ENCODE measurements at places on chromosomes 3 and 15. TPM values are rescaled to one million over a fixed set of nuclear protein-coding genes. Genes with fewer than 3 reads are reported as not detected.

GABRB3 gene
- 2.7 TPM for total RNA-seq

SFMBT1 gene
- 7.5 TPM for total RNA-seq

MYO9A gene
- total RNA-seq: 55.9 TPM

MCF2L2 gene
- 0.66 TPM for total RNA-seq

TLR9 gene
- under 0.01 TPM for total RNA-seq

ACOX2 gene
- total RNA-seq: 10.2 TPM

SOX14 gene
- not detected for total RNA-seq

MAP6D1 gene
- total RNA-seq: 2.5 TPM

FAM81A gene
- total RNA-seq: 0.66 TPM

SLC38A3 gene
- not detected for total RNA-seq

ZNF774 gene
- total RNA-seq: 1.1 TPM

SLC7A14 gene
- 0.44 TPM for total RNA-seq

GOLGA6L9 gene
- total RNA-seq: 1.8 TPM

RAB6B gene
- 0.22 TPM for total RNA-seq

PAK6 gene
- under 0.01 TPM for total RNA-seq

PLCB2 gene
- 0.66 TPM for total RNA-seq

ISLR gene
- total RNA-seq: 39.7 TPM

ALPK3 gene
- total RNA-seq: 0.11 TPM

NRG4 gene
- not detected for total RNA-seq

CCR5 gene
- total RNA-seq: not detected

CHRNA7 gene
- total RNA-seq: 0.37 TPM

CIAO2A gene
- total RNA-seq: 79.6 TPM

SUCNR1 gene
- not detected for total RNA-seq

IRAK2 gene
- total RNA-seq: 4.9 TPM

MYLK gene
- total RNA-seq: 611 TPM

CSTA gene
- 1.1 TPM for total RNA-seq

PATL2 gene
- total RNA-seq: 0.62 TPM

CHRNA5 gene
- total RNA-seq: 5.1 TPM

CCR9 gene
- not detected for total RNA-seq

ATP13A5 gene
- total RNA-seq: not detected

PAQR9 gene
- total RNA-seq: not detected

CCDC13 gene
- total RNA-seq: 0.33 TPM

CPN2 gene
- not detected for total RNA-seq

TM4SF18 gene
- 0.37 TPM for total RNA-seq

VWA5B2 gene
- total RNA-seq: not detected

GPR149 gene
- total RNA-seq: not detected

SLC6A1 gene
- total RNA-seq: not detected

FYCO1 gene
- 29.9 TPM for total RNA-seq

CD47 gene
- 93.7 TPM for total RNA-seq

RAD51 gene
- total RNA-seq: 11.0 TPM

RLBP1 gene
- not detected for total RNA-seq

SCG5 gene
- total RNA-seq: 3.2 TPM

FBXO40 gene
- total RNA-seq: under 0.01 TPM

NMNAT3 gene
- 2.4 TPM for total RNA-seq

DVL3 gene
- total RNA-seq: 30.9 TPM

UROC1 gene
- not detected for total RNA-seq

GOLGA8Q gene
- 2.2 TPM for total RNA-seq

CFAP100 gene
- not detected for total RNA-seq

CLDN1 gene
- total RNA-seq: 0.55 TPM

SPATA12 gene
- total RNA-seq: 0.11 TPM

MESP1 gene
- total RNA-seq: 1.1 TPM

ADAM10 gene
- 124 TPM for total RNA-seq
